ENCODE measurements at places on chromosomes 6 and 20.
A peak's percentile ranks its signal among the peaks of the same experiment; 100 is the strongest.

DNA sequence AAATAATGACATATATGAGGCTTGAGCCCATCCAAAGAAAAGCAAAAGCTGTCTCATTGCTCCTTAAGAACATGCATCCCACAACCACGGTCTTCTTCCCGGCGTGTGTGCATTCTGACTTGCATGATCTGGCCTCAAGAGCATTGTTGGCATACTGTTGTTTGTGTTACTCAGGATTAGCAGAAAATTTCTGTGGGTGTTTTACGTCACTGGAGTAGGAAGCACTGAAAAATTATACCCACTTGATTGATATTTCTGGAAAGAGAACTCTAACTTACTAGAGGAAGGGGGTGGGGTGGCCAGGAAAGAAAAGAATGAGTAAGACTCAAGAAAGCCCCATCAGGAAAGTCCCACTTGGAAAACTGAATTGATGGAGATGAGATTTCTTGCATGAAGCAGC lies 326.2 kb upstream of the PRDM1 start:
- DNase-seq: no peak

- DNase-seq: no peak
Measured at GRCh38 chr6:37540390-37540789, 40.7 kb upstream of the CCDC167 start.

GRCh38 chr6:109009236-109009961 lies 85.2 kb downstream of the SESN1 start:
- peak; percentile 95 for DNase-seq

GRCh38 chr6:50270415-50270814 lies 220.7 kb upstream of the DEFB112 start:
- DNase-seq: no peak

- DNase-seq: no peak
Measured at GRCh38 chr20:22601361-22602141, 17.2 kb upstream of the FOXA2 start.

GRCh38 chr6:131995917-131996316 lies 44.7 kb upstream of the CCN2 start:
- DNase-seq: no peak

DNA sequence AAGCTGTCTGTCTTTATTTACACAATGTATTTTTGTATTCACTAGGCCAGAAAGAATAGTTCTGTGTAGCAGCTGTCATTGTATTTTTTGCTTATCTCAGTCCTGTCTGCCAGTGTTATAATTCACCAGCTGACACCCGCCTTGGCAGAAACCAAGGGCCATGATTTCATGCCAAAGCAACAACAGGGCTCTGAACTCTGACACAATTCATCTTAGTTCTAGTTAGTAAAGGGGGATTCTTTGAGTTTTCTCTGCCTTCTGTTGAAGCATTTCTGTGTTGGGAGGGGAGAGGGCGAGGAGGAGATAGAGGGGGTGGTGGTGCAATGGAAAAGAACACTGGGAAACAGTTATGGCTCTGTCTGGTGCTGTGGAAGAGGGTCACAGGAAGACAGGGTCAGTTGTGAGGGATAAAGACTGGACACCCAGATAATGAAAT lies 684.6 kb upstream of the MARCKS start:
- DNase-seq: no peak

DNA sequence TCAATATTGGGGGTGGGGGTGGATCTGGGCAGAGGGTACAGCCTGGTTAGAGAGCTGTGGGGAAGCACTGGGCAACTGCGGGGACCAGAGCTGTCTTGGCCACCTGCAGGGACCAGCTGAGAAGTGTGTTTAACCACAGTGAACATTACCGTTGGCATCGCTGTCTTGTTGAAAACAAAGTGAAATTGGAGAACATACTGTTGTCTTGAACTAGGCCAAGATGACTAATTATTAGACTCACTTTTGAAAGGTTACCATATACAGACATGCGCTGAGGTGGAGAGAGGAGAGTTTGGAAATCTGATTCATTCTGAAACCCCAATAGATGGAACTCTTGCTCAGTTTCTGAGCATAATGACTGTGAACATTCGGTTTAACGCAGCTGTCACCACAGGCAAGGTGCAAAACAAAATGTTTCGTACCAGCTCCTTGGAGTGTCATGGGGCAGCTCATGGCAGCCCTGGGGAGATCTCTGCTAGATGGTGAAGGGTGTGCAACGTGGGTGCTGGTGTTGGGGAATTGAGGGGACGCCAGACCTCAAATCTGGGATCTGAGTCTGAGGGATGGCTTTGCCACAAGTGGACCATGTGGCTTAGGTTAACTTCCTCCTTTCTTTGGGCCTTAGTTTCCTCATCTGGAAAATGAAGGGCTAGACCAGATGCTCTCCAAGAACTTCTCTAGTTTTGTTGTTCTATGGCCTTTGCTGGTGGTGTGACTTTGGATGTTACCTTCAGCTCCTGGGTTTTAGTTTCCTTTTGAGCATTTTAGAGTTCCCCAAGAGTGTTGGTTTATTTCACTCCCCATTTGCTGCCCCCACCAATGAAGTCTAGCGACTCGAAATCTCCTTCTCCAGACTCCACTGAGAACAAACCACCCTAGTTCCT lies 24.6 kb upstream of the GTSF1L start:
- DNase-seq: peak; percentile 66

DNA sequence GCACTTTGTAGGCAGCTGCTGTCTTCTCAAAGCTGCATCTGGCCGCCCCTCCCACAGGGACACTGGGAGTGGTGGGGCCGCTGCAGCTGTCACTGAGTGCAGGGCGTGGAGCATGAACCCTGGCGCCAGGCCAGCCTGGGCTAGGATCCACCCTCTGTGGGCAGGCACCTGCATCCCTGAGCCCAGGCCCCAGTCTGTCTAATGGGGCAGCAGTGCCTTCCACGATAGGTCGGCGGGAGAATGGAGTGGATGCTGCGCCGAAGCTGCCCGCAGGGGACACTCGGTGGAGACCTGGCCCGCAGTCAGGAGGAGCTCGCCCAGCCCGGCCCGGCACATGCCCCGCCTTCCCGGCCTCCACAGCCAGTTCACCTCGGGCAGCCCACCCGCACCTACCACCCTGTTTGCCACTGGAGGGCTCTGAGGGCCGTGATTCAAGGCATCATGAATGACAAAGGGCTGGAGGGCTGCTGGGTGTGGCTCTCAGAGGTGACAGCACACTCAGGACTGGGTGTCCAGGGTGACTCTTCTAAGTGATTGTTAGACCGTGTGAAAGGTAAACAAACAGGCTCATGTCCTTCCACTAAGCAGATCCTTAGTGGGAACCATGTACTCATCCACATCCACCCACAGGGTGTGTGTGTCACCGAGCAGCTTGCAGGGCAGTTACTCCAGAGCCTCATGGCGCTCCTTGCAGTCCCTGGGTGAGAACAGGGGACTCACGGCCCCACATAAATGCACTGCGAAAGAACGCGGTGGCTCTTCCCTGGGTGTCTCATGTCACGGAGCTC lies 133.9 kb downstream of the AGPAT4 start:
- DNase-seq: no peak

DNA sequence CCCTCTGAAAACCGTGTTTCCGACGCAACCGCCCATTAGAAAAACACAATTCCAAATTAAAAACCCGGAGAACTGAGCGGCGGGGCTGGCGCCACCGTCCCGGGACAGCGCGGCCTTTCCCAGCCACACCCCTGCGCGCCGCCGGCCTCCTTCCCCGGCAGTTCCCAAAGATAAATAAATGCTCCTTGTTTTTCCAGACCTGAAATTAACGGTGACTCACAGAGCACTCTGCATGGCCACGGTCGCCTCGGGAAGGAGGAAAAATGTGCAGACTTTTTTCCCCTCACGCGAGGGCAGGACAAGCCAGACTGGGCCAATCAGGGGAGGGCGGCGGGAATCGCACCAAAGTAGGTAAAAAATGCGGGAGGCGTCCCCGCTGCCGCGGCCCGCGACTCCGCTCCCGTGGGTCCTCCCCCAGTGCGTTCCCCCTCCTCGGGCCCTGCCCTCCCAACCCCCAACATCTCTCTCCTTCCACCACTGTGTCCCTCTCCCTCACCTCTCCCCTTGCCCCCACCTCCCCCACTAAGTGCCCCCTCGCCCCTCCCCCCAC lies 828 bp upstream of the DSTN start:
- peak; percentile 16 for DNase-seq

- no peak for DNase-seq
Measured at GRCh38 chr6:105384004-105384403, 18.9 kb downstream of the PREP start.

- DNase-seq: no peak
Measured at GRCh38 chr20:25117990-25118389, 36.0 kb upstream of the VSX1 start.

DNA sequence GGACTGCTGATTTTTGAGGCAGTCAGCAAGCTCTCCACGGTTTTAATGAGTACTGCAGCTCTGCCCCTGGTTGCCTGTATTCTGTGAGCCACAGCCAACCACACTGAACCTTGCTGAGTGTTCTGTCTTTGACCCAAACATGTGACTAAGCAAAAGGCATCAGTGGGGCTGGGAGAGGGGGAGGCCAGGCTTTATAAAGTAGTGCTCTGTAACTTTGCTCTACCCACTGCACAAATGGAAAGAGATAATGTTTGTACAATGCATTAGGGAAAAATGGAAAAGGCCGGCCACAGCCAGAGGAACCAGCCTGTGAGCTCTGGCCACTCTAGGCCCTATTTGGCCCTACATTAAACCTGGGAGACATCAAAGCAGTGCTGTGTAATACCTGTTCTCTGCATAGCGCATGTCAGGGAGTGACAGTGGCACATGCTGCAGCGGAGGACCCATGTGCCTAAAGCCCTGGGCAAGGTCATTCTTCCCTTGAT lies 22.0 kb downstream of the KLHL31 start:
- DNase-seq: no peak

DNA sequence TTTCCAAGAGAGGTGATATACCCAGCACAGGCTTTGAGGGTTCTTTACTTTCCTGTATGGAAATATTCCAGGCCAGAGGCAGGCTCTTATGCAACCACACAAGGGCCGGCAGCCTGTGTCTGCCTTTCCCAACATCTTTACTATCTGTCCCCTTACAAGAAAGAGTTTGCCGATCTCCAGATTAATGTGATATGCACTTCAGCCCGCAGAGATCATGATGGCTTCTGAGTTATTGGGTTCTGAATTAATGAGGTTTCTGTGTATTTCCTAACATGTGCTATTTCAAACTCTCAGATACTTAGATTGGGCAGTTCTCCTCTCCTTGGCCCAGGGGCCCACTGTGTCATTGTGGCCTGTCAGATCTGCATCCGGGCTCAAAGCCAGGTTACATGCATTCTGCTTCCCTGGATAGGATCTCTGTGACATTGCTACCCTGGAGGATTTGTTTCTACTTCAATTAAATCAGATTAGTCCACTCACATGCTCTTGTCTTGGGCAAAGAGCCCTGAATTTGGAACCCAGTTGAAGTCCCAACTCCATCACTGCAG lies 56.6 kb downstream of the TGM2 start:
- DNase-seq: no peak

GRCh38 chr20:18176318-18176785 lies 38.7 kb downstream of the KAT14 start:
- DNase-seq: no peak

DNA sequence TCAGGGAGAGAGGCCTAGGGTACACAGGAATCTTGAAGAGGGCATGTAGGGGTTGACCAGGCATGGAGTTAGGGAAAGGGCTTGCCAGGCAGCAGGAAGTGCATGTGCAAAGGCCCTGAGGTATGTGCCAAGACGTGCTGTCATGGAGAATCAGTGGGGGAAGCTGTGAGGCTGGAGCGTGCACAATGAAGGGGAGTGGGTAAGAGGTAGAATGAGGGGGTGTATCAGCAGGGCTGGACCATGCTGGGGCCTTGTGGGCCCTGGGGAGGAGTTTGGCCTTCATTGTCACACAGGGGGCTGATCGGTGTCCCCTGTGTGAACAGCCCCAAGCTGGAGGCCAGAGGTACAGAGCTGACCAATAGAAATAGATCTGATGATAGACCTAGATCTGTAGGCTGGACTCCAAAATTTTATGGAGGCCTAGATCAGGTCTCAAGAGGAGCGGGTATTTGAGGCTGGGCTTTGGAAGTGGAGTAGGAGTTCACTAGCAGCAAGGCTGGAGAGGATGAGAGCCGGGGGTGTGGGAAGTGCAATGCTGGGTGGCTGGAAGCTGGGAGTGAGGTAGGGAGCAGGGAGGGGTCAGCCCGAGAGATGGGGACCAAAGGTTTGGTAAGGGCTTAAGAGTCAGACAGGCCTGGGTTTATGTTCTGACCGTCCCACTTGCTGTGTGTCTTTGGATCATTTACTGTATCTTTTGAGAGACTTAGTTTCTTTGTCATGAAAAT lies 3.0 kb downstream of the SRC start:
- no peak for DNase-seq

GRCh38 chr6:30885481-30885998 lies 1.2 kb downstream of the DDR1 start:
- DNase-seq: no peak

DNA sequence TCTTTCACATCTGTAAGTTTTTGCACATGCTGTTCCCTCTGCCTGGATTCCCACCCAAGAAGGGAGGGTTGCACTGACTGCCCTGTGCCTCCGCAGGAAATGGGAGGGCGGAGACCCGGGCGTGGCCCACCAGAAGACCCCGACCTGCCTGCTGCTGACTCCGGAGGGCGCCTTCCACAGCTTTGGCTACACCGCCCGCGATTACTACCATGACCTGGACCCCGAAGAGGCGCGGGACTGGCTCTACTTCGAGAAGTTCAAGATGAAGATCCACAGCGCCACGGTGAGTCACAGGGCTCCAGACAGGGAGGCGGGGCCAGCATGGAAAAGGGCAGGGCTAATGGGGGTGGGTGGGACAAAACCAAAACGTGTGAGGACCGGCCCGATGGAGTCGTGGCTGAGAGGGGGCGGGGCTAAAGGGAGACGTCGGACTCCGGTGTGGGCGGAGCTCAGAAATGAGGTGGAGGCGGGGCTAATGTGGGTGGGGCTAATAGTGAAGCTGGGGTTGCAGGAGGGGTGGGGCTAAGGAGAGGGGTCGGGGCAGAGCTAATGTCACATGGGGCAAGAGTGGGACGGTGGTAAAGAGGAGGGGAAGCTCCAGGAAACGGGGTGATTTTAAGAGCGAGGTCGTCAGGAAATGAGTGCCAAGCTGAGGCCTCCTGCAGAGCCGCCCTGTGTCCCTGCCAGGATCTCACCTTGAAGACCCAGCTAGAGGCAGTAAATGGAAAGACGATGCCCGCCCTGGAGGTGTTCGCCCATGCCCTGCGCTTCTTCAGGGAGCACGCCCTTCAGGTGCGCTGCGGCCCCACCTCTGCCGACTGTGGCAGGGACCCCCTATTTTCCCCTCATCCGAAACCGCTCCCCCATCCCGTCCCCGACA lies 12.6 kb downstream of the HSPA12B start:
- DNase-seq: peak; percentile 78

GRCh38 chr6:64224819-64225218 lies 589.2 kb downstream of the PHF3 start:
- no peak for DNase-seq

DNA sequence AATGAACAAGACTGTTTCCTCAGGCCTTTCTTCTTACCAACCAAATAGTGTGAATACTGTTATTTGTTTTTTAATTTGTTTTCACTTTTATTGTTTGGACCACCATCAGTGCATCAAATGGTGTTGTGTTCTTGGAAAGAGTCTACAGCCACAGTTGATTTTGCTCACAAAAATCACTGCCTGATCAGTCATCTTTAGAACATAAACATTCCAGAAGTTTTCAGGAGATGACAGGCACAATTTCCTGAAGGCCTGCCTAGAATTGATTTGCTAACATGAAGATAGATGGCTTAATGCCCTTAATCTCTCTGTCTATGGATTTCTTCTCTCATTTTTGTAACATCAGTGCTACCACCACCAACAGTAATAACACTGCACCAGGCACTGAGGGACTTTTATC lies 13.5 kb downstream of the IL22RA2 start:
- DNase-seq: no peak
